Upper lobe of right lung (tissue), 1 donor: ENCODE measurements at places on chromosomes 5 and 9.

- no peak for DNase-seq
Observed at GRCh38 chr9:18542837-18543405, 69.0 kb downstream of the ADAMTSL1 start.

- DNase-seq = no peak
Observed at GRCh38 chr5:105726093-105726492, 1944.6 kb downstream of the EFNA5 start.

DNA sequence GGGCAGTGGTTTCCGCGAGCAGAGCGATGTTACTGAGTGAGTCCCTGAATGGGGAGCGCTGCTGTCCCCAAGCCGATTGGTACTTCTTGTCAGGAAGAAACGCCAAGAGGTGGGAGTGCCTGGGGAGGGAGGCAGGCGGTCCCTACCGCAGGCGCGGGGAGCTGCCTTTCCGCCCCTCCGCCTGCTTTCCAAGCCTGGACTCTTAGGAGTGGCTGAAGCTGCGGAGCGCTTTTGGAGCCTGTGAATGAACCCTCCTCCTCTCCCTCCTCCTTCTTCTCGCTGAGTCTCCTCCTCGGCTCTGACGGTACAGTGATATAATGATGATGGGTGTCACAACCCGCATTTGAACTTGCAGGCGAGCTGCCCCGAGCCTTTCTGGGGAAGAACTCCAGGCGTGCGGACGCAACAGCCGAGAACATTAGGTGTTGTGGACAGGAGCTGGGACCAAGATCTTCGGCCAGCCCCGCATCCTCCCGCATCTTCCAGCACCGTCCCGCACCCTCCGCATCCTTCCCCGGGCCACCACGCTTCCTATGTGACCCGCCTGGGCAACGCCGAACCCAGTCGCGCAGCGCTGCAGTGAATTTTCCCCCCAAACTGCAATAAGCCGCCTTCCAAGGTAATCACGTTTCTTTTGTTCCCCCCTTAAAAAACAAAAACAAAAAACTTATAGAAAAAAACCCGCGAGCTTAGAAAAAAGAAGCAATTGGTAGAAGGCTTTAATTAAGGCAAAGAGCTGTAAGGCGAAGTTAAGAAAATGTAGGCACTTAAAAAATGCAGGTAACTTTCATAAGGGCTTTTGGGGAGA, at the start of gene VCAN:
Gene VCAN, plus strand, starts transcription at position 340 of the 808 bp plus-strand sequence. CDS start 11,775 bp downstream, outside the sequence.
- DNase-seq = peak; percentile 63

DNA sequence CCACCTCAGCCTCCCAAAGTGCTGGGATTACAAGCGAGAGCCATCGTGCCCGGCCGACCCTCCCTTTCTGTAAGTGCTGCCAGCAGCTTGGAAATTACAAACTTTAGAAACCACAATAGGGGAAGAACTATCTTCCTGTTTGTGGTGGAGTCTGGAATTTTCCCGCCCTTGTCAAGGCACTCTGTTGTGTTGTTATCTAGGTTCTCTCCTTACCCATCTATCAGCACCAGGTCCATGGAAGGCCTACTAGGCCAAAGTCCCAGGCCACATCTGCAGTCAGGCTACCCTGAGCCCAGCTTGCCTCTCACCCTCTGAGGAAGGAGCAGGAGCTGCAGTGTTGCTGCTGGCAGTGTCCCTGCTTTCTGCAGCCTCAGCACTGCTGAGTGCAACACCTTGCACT, 214.9 kb downstream of the MCTP1 start:
- no peak for DNase-seq

- DNase-seq = no peak
Observed at GRCh38 chr5:129496421-129496820, 36.3 kb downstream of the ADAMTS19 start.

DNA sequence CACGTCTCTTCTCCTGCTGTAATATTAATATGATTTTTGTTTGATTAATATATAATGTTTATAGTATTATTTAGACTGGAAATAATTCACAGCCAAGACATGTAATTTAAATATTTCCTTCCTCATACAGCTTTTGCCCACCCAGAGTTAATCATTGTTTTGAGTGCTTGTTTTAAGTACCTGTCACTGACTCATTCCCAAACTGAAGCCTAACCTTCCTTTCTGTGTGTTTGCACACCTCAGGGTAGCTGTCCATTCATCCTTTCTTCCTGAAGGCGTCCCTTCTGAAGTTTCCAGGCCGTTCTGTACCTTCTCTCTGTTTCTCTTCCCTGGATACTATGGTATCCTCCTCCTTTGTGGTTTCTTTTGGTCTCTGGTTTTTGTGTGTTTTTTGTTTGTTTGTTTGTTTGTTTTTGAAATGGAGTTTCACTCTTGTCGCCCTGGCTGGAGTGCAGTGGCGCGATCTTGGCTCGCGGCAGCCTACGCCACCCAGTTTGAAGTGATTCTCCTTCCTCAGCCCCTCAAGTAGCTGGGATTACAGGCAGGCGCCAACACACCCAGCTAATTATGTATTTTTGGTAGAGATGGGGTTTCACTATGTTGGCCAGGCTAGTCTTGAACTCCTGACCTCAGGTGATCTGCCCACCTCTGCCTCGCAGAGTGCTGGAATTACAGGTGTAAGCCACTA, 312.4 kb downstream of the DOCK8 start:
- DNase-seq = no peak

DNA sequence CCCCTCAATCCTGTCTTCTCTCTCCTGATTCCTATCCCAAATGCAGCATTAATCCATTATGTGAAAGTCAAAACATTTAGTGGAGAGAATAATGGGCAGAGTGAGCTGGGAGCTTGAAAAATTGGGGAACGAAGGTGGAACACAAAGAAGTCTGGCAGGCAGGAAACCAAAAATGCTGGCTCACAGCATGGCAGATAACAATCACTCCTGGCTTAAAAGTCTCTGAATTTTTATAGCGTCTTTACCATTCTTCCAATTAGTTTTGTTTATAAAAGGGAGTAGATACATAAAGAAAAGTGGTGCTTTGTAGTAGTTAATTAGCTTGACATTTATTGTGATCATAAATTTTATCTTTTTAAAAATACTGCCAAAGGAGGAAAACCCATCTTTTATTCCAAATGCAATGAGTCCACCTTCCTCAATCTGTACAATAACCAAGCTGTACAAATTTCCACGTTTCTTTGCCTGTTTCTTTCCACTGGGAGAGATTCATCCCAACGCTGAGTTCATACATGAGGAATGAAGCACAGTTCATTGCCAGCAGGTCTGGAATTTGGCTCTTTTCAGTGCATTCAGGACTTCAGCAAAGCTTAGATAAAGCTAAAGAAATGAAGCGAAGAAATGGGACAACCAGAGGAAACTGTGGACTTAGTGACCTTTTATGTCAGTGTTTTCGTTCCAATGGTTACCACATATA, 174.7 kb downstream of the HMHB1 start:
- DNase-seq = no peak

- no peak for DNase-seq
Observed at GRCh38 chr5:39648848-39649227, 224.1 kb upstream of the DAB2 start.

DNA sequence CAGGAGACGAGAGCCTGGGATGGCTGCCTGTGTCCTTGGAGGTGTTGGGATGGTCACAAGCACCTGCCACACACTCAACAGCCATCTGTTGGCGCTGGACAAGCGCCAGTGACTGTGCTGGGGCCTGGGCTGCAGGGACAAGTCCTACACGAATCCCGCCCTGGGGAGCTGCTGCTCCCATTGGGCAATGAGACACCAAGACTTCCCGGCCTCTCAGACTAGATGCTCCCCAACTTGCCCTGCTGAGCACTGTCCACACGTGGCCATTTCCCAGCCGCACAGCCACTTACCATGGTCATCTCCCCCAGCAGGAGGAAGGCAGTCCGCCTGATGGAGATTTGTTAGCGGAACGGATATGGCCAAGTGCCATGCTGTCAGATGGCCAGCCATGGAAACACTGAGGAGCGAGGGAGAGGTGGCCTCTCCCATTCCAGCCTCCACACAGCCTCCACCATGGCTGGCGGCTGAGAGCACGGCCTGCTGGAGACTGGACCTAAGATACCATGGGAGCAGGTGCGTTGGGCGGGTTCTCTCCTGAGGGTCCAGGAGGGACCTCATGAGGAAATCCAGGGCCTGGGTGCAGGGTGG, 43.9 kb downstream of the PRRT1B start:
- DNase-seq = no peak

- DNase-seq = no peak
Observed at GRCh38 chr5:102545175-102545574, 46.4 kb upstream of the SLCO6A1 start.

- DNase-seq = no peak
Observed at GRCh38 chr5:107894361-107894760, 223.6 kb upstream of the EFNA5 start.

- DNase-seq = no peak
Observed at GRCh38 chr5:145960166-145960565, 23.8 kb downstream of the SH3RF2 start.

DNA sequence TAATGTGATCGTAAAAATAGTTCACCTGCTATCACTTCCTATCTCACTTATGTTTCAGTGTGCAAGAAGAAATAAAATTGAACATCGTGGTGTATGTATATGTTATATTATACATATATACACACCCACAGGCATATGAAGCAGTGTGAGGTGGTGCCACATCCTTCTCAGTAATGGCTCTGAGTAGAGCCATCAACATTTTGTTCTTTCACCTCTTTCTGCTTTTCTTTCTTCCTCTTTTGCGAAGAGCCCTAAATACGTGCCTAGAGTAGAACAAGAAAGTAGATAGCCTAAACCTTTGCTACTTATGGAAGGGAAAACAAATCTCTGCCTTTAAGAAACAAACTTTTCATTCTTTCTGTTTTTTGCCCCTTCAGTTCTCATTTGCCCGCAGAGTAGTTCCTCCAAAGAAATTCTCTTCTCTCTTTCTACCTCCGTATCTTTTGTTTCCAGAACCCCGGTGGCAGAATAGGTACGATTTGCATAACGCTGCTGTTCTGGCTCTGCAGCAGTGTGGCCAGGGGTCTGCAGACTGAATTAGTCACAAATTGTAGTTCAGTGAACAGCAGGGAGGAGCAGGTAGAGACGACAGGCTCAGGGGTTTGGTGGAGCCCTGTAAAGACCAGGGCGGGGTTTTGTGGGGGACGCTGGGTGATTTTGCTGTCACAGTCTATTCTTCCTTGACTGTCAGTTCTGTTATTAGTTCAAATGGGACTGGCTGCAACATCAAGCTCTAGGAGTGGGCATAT, 40.5 kb upstream of the PJA2 start:
- no peak for DNase-seq

DNA sequence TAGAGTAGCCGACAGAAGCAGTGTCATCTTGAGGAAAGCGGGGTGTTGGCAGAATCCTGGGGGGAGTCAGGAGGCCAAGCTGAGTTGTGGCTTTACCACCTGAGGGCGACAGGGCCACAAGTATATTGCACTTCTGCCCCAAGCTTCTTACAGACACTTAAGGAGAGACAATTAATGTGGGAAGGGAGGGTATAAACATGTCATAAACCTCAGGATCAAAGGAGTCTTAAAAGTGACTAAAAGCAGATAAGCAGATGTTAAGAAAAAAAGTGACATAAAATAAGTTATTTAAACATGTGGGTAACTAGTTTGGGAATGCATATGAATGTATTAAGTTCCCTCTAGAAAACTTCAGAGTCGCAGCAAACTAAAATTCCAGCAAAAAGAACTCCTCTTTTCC, 63.9 kb downstream of the ERAP1 start:
- DNase-seq = no peak

- DNase-seq = no peak
Observed at GRCh38 chr5:148343046-148343407, 7.7 kb downstream of the SPINK9 start.

DNA sequence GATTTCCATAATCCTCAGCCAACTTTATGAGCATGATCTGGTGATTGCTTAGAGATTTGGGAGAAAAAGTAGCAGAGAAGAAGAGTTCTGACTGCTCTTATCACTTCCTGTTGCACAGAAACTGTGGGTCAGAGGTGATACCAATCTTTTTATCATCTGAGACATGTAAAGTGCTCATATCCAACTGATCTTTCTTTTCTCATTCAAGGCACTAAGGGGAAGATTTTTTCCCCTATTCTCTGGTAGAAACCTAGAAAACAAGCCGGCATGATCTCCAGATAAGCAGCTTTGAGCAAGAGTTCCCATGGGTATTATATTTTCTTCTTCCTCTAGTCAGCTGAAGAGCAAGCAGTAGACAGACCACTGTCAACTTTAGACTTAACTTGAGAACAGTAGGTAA, 29.0 kb upstream of the GPR150 start:
- DNase-seq = no peak

GRCh38 chr5:69084195-69084594, 9.6 kb upstream of the SLC30A5 start:
- no peak for DNase-seq

DNA sequence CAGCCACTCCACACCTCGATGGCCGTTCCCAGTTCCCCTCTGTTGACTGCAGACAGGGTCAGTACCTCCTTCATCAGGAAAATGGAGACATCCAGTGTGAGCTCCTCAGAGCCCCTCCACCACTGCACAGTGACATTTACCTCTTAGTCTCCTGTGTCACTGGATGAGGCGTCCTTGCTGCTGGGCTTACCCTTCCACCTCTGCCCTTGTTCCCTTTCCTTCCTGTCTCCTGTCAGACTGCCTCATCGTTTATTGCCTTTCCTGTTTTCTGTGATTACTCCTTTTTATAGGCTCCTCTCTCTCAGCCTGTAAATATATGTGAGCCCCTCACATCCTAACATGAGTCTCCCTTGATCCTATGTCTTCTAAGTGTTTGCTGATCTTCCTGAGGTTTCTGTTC, 23.2 kb upstream of the SPTAN1 start:
- DNase-seq = no peak

- DNase-seq = no peak
Observed at GRCh38 chr5:156327296-156327695, 332 bp downstream of the SGCD start.

- DNase-seq = no peak
Observed at GRCh38 chr5:126851501-126852011, 74.6 kb downstream of the LMNB1 start.

- DNase-seq = no peak
Observed at GRCh38 chr5:57940236-57940635, 457.6 kb upstream of the ACTBL2 start.

DNA sequence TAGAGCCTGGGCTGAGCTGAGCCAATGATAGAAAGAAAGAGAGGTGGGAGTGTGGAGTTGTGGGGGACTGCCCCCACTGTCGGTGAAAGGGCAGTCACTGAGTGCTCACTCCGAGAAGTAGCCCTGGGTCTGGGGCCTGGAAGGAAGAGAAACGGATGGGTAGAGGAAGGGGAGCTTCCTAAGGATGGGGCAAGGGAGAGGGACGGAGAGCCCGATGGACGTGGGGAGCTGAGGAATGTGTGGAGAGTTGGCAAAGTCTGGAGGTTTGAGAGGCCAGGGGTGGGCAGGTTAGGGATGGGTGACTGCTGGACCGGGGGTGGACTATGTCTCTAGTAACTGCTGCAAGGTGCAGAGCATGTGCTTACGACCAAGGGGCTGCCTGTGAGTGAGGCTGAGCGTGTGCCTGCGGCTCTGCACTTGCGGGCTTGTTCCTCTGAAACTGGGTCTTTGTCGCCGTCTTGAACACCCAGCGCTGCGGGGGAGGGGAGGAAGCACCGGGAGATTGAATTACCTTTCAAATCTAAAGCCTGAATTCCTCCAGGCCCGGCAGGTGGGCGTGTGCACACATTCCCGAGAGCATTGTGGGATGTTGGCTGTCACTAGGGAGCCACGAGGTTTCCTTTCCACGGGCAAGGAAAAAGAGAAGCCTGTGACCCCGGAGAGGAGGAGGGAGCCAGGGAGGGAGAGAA, 76.4 kb upstream of the ARAP3 start:
- DNase-seq = no peak

- no peak for DNase-seq
Observed at GRCh38 chr9:92538541-92538940, 2.8 kb upstream of the ECM2 start.

- no peak for DNase-seq
Observed at GRCh38 chr5:112929336-112930081, 7.5 kb upstream of the REEP5 start.
